ENCODE measurements at places on chromosomes 7 and 10.

GRCh38 chr7:134419085-134419484, 39.8 kb downstream of the AKR1B1 start:
- DNase-seq: no peak

DNA sequence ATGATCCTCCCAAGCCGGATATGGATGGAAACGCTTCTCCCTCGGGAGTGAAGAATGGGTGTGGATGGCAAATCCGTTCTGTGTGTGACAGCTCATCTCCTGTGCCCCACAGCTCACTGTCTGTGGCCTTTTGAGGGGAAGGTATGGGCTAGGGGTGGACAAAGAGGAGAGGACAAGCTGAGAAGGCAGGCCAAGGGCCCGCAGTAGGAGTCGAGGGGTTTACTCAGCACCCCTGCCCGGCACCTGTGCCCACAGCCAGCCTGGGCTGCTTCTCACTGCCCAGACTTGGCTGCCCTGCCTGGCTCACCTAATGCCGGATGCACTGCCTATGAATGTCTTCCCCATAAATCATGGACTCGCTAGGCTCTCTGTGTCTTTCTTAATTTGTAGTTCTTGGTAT, 503.8 kb downstream of the TCERG1L start:
- DNase-seq: no peak

DNA sequence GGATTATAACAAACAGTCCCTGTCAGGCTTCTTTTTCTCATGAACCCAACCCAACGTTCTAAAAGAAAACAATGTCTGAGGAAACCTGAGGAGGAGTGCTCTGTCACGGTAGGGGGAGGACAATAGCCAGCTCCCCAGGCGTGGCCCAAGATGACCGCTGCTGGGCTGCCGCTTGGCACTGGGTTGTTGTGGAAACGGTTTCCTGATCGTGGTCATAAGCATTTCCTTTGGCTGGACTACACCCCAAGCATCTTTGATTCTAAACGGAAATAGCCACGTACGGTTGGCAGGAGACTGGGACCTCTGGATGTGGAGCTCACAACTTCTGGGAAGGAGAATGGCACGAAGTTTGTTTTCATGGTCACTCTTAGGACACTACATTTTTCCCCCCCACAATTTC, 30.4 kb upstream of the DMBT1 start:
- peak; percentile 55 for DNase-seq

- peak; percentile 95 for DNase-seq
These were observed 11.7 kb upstream of the PRDX3 start for GRCh38 chr10:119190353-119190752.

DNA sequence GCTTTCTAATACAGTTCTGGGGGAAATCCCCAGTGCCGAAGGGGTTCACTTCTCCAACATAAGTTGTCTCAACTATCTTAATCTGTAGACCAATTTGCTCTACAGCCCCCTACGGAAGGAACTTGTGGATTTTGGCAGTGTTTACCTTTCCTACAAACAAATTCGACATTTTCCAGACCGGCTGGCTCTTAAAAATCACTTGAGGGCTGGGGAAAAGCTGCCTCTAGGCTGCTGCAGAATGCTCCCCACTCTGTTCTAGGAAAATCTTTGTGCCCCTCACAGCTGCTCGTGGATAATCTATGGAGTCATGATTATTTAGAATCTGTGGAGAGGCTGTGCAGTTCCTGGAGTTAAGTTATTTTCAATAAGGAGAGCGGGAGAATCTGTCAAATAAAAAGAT, 474.6 kb upstream of the FZD8 start:
- DNase-seq: no peak

DNA sequence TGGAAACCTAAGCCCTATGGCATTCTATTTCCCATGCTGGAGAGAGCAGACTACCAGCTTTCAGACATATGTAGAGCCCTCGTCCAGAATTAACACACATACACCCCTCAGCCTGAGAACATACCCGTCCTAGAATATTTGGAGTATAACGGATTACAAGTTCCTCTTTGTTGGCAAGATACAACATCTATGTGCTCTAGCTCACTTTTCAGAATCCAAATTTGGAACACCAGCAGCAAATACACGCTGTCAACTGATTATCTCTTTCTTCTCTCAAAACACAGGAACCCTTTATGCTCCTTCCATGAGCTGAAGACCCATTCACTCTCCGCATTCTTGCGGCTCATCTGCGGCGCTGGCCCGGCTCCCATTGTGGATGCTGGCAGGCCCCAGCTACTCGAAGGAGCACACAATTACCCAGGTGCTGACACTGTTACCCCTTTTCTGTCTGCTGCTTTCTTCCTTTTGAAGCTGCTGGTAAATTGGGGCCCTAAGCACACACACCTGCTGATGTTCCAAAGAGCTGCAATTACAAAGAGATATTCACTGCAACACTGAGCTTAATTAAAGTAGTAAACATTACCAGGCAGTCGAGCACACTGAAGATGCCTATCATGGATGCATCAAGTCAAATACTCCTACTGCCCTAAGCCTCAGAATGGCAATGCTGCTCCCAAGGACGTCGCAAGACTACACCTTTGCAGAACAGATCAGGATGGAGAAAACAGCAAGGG, 70.0 kb downstream of the VOPP1 start:
- no peak for DNase-seq

DNA sequence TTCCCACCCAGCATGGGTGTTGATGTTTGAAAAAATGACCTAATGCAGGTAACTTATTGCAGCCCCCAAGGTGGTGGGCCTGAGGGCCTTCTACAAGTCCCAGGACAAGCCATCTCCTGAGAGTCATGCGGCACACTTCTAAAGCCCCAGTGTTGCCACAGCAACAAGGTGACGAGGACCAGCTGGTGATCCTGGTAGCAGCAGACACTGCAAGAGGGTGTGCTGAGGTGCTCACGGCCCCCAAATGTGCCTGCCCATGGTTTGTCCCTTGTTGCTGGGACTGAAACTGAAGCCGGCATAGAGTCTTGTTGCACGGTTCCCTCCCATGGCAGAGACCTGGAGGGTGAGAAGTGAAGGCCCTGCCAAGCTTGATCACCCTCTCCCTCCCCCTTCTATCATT, 333.2 kb upstream of the MGMT start:
- DNase-seq: no peak

DNA sequence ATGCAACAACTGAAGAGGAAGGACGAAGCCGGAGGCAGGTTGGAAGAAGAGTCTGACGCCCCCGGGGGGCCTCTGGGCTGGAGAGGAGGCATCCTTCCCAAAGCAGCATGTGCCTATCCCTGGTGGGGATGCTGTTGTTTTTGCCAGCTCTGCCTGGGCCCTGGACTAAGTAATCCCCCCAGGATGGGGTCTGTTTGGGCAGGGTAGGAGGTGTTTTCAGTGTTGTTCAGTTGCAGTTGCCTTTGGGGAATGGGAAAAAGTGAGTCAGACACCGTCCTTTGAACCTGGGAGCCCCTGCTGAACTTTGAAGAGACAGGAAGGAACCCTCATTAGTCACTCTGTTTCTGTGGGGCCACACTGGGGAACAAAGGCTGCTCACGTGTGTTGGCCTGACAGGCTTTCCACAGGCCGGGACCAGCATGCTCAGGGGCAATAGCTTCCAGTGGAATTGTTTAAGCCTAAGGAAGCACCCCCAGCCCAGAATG, 35.2 kb upstream of the GDF10 start:
- no peak for DNase-seq

DNA sequence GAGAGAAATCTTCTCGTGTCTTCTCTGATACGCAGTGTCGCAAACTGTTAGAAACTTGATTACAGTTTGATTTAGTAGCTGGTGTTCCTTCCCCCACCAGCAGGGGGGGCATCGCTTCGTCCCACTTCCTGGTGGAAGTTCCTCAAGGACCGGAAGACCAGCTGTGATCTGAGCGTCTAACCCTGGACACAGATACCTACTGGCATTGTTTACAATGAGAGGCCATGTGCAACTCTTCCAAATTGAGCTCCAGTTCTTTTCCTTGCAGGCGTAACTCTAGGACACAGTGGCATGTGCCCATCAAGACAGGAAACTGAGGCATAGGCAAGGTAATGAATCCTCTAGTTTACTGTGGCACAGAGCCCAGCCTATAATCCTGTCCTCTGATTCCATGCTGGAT, 219.0 kb downstream of the CCDC3 start:
- DNase-seq: peak; percentile 51

- DNase-seq: no peak
These were observed 8.6 kb upstream of the INSIG1 start for GRCh38 chr7:155289107-155289506.

- DNase-seq: no peak
These were observed 95.6 kb downstream of the OSBPL3 start for GRCh38 chr7:24884401-24884800.

DNA sequence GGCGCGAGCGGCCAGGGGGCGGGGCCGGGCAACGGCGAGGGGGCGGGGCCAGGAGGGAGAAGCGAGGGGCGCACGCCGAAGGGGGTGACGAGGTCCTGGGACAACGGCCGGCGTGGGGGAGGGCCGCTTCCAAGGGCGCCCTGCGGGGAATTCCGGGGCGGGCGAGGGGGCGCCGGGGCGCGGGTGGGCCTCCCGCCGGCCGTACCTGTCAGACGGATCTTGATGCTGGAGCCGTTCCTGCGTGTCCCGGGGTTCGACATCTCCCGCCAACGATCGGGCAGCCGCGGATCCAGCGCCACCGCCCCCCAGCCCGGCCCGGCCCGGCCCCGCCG, 421 bp downstream of the SMURF1 start:
- DNase-seq: no peak

DNA sequence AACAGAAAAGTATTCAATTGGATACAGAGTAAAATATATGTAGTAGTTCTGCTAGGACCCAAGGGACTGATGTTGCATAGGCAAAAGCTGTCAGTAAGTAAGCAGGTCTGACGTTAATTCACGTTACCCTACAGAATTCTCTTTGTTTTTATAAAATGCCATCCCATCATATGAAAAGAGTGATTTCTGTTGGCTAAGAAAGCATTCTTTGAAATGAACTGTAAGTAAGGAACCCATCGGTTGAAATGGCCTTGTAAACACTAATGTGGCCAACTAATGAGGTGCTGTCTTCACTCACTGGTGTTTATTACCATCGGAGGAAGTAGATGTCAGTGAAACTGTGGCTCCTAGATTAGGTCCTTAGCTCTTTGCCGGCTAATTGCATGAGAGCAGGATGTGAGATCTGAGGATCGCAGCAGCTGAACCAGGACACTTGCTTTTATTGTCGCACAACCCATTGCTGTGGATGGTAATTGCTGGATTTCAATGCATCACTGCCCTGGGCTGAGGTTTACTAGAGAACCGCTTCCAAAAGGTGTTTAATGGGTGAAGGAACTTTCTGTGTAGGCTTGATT, 49.5 kb downstream of the UBE3C start:
- no peak for DNase-seq
